T-cell (primary cell): ENCODE measurements at places on chromosomes 1 and 21. TPM values are rescaled to one million over a fixed set of nuclear protein-coding genes. Genes with fewer than 3 reads are reported as not detected.

Gene TNFRSF14
- total RNA-seq, result 214 TPM

Gene PADI2
- total RNA-seq, result not detected

Gene TDRD5
- total RNA-seq, result not detected

DNA sequence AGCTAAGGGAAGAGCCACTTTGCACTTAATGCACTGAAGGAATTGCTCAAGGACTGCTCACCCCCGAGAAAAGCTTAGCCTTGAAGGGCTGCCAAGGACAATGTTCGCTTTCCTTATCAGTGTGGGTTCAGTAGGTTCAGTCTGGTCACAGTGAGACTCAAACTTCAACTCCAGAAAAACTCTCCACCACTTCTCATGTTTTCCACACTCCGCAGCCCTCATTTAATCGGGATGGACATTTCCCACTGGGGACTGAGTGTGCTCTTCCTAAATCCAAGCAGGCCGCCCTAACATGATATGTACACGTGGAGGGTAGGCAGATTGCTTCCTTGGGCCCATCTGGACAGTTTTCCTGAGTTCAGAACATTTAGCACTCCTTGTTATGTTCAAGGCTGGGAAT is 19.5 kb downstream of the SUSD4 start:
- H3K27me3 ChIP-seq, result no peaks in the 10 kb centered on the region
- no peaks in the 10 kb centered on the region for H3K36me3 ChIP-seq
- H3K4me3 ChIP-seq, result no peak overlapping the region
- no peak for DNase-seq
- peaks cover 2% of the 10 kb centered on the region for H3K4me1 ChIP-seq

GRCh38 chr1:87899017-87899416 is 570.3 kb downstream of the LMO4 start:
- no peaks in the 10 kb centered on the region for H3K36me3 ChIP-seq
- H3K4me1 ChIP-seq, result no peaks in the 10 kb centered on the region
- H3K27ac ChIP-seq, result no peak overlapping the region

GRCh38 chr1:244102468-244102867 is 51.4 kb downstream of the ZBTB18 start:
- H3K4me3 ChIP-seq, result no peak overlapping the region
- H3K27ac ChIP-seq, result no peak overlapping the region
- no peaks in the 10 kb centered on the region for H3K27me3 ChIP-seq
- no peaks in the 10 kb centered on the region for H3K36me3 ChIP-seq
- H3K4me1 ChIP-seq, result peaks cover 8% of the 10 kb centered on the region
